IMR-90 (cell line): ENCODE measurements at places on chromosomes 12 and 14. TPM values are rescaled to one million over a fixed set of nuclear protein-coding genes. Genes with fewer than 3 reads are reported as not detected.

- DNase-seq = peak; percentile 87
Measured at GRCh38 chr12:111462210-111462769, 56.6 kb downstream of the SH2B3 start.

DNA sequence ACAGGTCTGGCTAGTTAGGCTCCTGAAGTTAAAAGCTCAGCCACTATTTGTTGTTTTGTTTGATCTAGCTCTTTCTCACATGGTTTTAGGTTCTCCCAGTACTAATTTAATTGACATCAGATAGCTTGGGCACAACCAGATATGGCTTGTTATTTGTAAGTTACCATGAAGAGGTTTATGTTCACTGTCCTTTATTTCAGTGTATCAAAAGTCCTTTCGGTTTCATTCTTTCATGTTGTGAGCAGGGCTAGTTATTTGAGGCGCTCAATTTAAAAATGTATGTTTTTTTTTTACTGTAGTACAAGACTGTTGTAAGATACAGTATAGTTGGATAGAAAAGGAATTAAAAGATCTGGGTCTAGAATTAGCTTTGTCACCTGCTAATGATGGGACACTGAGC lies 7.0 kb downstream of the GPX2 start:
- no peak for DNase-seq

Gene LRRC10
- not detected in 2 replicates for polyA plus RNA-seq

- no peak for DNase-seq
Measured at GRCh38 chr12:44184499-44185206, 348.8 kb downstream of the TMEM117 start.

DNA sequence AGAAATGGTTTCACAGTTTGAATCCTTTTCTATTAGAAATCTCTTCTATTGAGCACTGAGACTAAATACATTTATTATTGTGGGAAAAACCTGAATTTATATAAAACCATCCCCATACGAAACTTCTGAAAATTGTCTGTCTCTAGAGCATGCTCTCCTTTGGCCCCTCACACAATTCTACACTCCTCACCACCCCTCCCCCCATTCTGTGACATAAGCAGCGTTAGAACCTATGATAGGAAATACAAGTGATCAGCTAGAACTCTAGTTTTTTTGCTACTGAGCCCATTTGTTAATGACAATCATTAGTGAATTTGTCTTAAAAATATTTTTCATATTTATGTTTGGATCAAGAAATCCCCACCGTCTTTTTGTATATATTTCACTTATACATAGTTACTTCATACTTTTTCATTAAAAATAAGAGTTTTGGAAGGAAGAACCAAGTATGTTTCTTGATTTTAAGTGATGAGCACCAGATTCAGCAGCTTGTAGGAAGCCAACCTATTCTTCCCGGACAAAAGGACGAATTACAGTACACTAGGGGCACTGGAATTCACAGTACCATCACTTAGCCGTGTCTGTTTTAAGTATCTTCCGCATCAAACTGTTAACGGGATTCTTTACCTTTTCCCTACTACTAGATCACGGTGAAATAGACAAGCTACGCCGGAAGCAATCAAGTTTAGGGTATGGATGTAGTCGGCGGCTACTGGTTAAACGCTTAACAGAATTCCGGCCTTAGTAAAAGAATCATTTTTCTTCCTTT lies 724 bp downstream of the GTSF1 start:
- DNase-seq = no peak

- no peak for DNase-seq
Measured at GRCh38 chr12:98253207-98254037, 262.0 kb upstream of the TMPO start.

Gene RNASE7
- polyA plus RNA-seq = not detected in 2 replicates

GRCh38 chr12:108745641-108746040 lies 14.3 kb upstream of the CORO1C start:
- no peak for DNase-seq

Gene CHD8
- 32.1 and 32.4 TPM in 2 replicates for polyA plus RNA-seq

Gene RNASE2
- polyA plus RNA-seq = not detected in 2 replicates

GRCh38 chr14:29741909-29742401 lies 185.7 kb downstream of the PRKD1 start:
- peak; percentile 57 for DNase-seq

Gene TRHDE
- 25.4 and 33.7 TPM in 2 replicates for polyA plus RNA-seq

Gene TAS2R10
- polyA plus RNA-seq = 0.07 TPM in 1 of 2 replicates, not detected in the other

DNA sequence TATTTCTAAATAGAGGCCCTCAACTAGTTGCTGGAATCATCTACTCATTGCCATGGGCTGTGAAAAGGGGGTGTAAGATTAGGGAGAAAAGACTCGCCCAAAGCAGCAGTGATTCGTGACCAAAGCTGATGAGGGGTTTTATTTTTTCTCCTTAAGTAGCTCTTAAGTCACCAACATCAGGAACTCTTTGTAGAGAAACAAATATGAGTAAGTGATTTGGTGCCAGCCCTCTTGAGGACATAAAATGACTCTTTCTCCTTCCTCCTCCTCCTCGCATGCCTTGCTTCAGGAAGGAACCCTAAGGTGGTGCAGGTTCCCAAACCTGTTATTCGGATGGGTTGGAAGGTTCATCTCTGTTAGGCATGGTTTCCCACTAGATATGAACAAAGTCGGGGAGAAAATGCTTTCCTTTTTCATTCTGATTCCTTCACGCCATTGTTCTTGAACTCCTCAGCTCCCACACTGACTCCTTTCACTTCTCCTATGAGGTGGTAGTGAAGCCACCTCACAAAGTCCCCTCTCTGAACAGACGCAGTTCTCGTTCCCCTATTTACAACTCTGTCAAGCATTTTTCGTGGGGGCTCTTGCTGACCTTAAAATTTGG lies 113.4 kb downstream of the ETV6 start:
- no peak for DNase-seq

Gene KRT74
- polyA plus RNA-seq = not detected in 2 replicates

Gene VWF
- polyA plus RNA-seq = 0.09 and 0.10 TPM in 2 replicates

Gene NYNRIN
- polyA plus RNA-seq = 5.3 and 5.4 TPM in 2 replicates

Gene XRCC3
- polyA plus RNA-seq = 9.0 and 9.5 TPM in 2 replicates

Gene TIMELESS
- polyA plus RNA-seq = 6.0 and 7.3 TPM in 2 replicates

Gene LMO3
- polyA plus RNA-seq = 0.49 and 0.84 TPM in 2 replicates

GRCh38 chr12:125454291-125454690 lies 389.1 kb downstream of the AACS start:
- DNase-seq = no peak

Gene RGS6
- not detected in 2 replicates for polyA plus RNA-seq

DNA sequence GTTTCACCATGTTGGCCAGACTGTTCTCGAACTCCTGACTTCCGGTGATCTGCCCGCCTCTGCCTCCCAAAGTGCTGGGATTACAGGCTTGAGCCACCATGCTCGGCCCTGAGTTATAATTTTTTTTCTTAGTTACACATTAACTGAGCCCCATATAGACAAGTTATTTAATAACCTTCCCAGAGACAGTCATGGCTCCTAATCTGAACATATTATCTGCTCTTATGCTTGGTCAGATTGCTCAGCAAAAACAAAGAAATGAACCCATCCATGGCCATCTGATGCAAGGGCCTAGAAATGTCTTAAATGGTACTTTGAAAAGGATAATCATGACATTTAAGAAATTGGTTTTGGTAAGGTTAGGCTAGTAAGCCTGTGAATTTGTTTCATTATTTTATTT lies 13.0 kb downstream of the SAMD15 start:
- no peak for DNase-seq

Gene MYBPC1
- not detected in 2 replicates for polyA plus RNA-seq

Gene RNASE3
- polyA plus RNA-seq = not detected in 2 replicates
